NCI-H1105 (cell line): ENCODE measurements at places on chromosomes 2 and 18.
A peak's percentile ranks its signal among the peaks of the same experiment; 100 is the strongest.

DNA sequence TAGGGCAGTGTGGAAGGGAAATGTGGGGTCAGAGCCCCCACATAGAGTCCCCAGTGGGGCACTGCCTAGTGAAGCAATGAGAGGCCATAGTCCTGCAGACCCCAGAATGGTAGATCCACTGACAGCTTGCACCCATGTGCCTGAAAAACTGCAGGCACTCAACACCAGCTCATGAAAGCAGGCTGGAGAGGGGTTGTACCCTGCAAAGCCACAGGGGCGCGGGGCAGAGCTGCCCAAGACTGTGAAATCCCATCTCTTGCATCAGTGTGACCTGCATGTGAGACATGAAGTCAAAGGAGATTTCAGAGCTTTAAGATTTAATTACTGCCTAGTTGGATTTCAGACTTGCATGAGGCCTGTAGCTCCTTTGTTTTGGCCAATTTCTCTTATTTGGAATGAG lies 224.0 kb downstream of the TXNL1 start:
- no peak for DNase-seq

DNA sequence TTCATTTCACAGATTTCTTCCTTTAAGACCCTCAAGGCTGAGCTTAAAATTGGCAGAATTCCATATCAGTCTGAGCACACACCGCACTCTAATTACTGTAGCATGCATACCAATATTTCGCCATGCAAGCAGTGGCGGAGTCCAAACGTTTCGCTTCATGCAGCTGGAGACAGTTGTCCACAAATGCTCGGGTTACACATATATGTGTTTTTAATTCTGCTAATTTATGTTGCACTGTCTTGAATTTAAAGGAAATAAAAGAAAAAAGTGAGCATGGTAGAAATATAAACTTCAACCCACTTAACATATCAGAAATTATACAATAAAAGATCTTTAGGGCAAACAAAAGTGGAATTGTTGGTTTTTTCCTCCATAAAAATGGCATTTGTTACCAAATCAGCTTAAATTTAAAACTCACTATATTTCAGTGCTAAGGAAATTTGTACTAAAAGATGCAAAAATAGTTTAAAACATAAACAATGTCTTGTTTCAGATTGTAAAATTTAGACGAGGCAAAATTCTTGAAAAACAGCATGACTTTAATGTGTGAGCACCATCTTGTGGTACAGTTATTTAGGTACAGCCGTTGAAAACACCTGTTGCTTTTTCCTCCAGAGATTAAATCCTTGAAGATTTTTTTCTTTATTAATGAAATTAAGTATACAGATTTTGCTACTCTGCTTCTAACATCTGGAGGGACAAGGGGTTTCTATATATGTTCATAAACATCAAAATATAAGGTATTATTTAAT lies 24.1 kb upstream of the KANSL1L start:
- peak; percentile 52 for DNase-seq

DNA sequence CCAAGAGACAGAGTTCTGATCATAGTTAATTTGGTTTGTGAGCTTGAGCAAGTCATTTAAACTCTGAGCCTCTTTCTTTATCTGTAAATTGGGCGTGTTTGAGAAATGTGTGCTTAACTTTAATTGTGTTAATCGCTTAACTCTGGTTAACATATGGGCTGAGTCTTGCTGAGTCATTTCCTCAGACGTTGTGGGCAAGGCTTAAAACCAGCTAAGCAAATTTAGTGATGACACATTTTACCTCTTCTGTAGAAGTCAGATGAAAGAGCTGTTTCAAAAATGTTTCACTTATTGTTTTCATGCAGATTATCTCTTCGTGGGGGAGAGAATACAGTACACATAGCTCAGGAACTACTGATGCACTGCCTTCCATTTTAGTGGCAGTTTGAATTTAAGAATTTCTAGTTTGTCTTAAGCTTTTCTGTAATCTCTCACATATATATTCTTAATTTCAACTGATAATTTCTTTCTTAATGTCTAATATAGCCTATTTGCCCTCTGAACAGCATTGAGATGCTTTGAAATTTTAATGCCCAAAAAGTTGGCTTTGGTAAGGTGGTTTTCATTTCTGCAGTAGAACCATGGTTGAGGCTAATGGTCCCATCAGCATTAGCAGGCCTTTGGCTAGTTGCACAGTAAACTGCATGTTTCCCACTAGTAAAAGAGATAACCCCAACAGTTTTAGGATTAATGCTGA lies 34.9 kb downstream of the RAB10 start:
- DNase-seq, result no peak

DNA sequence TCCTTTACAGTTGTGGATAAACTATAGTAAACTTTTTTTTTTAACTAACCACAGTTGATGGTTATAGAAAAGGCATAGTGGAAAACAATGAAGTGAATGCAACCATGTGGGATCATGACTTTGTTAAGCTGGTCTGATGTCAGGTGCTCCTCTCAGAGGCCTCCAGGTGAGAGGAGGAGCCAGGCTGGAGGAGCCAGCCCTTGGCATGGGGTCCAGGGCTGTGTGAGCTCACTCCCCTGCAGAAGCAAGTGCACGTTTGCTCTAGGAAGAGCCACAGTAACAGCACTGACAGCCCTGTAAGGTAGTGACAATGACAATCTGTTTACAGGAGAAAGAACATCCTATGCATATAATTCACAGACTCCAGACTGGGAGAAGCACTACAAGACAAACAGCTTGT lies 5.7 kb downstream of the PPP1R7 start:
- DNase-seq, result no peak

DNA sequence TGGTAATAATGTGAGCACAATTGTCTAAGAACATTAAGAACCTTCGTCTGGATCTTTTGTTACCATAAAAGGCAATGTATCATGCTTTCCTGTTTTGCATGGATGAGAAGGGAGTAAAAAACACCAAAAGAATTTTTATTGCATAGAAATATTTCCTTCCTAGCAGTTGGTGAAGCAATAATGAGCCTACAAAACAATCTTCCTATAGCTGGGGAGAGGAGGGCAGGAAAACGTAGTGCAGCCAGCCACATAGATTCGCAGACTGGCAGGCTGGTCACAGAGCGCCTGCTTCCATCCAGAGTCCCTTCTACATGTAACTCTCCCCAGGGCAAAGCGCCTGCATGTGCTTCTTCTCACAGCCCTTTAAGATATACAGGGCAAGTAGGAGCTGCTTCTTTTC lies 190.4 kb downstream of the BABAM2 start:
- no peak for DNase-seq

- DNase-seq, result no peak
These were observed 199.0 kb downstream of the LPIN1 start for GRCh38 chr2:11945139-11946126.

DNA sequence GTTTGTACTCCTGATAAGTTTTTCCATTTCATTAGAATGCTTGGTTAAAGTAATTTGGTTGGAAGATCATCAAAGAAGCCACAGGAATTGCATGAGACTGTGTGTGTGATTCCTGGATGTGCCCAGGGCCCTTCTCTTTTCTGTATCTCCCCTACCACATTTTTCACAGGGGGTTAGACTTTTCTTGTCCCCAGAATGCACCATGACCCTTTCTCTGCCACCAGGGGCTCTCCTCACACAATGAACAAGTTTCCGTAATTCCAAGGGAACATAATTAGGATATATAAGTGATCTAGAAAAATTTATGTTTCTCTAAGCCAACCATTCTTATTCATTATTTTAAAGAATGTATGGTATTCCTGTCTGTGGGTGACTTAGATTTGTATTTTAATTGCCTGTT lies 291.8 kb downstream of the NEDD4L start:
- no peak for DNase-seq

DNA sequence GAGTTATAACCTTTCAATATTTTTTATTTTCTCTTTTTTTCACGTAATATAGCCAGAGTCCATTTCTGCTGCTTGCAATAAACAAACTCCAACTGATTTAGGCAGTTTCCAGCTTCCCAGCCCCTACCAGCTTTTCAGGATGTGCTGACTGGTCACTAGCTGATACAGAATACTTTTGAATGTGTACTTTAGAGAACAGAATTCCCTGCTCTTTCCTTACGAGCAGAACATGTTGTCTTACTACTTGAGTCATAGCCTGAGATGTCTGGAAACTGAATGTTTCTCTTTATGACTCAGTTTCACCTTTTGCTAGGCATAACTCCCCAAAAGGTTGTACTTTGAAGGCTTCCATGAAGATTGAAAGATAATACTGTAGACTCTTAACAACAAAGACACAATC lies 44.5 kb upstream of the KCNE4 start:
- no peak for DNase-seq

GRCh38 chr2:64982311-64982857 lies 6.8 kb upstream of the SLC1A4 start:
- no peak for DNase-seq

- no peak for DNase-seq
These were observed 177.3 kb downstream of the ERBB4 start for GRCh38 chr2:212361174-212361756.

DNA sequence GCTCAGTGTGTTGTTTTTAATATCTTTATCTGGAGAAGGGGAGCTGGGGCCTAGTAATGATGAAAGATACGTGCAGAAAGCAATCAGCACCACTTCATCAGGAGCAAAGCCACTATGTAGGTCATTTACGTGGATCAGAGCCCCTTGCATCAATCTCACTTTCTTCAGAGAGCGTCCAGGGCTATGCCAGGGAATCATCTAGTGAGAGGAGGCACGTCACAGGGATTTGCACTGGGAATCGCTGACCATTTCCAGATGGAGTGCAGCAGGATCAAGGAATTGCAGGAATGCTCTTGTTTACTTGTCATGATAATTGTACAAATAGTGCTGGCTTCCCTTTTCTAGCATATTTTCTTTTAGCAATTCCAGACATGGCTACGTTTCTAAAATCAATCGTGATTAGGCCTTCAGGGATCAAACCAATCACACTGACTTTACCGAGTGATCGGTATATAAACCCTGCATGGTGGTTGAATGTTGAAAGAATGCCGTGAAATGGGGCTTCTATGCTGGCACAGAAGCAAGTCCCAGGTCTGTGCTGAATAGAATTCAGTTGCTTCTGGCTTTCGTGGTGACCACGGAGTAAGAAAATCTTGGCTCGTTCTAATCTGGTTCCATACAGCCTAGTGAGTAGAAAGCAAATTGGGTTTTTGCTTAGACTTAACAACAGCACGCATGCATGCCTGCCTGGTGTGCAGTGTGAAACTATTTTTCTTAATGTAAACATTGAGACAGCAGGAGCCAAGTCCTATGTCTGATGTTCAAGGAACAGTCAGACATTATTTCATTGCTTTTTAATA lies 122.8 kb downstream of the TMEM200C start:
- no peak for DNase-seq

DNA sequence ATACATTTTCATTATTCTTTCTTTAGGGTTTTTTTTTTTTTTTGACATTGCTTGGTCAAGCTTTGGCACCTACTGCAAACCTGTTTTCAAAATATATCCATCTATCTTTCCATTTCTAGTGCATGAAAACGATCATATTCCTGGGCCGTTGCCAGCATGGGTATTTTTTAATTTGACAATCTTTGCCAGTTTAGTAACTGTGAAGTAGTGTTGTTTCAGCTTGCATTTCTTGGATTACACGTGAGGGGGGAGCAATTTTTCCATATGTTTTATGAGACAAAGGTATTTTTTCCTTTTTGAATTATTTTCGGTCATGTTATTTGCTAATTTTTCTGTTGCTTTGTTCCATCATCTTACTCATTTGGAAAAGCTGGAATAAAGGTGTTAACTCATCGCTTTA lies 40.9 kb downstream of the TSHZ1 start:
- no peak for DNase-seq

GRCh38 chr18:61553045-61553659 lies 219.9 kb downstream of the CDH20 start:
- DNase-seq, result no peak
